ENCODE measurements at places on chromosomes 11 and 22. TPM values are rescaled to one million over a fixed set of nuclear protein-coding genes. Genes with fewer than 3 reads are reported as not detected.

The KDELR3 gene
- 22.1 TPM for total RNA-seq

DNA sequence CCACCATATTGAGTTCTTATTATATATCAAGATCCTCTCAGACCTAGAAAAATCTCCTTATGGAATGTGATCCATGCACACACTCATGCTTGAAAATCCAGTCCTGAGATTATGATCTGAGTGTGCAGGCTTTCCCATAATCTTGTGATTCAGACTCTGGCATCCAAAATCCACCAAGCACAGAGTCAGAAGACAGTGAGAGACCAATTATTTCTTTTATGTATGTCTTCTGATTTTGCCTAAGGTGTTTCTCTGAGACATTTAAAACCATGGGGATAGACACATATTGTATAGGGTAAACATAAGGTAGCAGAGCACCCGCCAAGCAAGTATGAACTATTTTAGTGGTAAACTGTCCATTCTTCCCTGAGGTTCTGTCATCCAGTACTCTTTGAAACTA, 52.0 kb upstream of the MMP13 start:
- peak; percentile 40 for DNase-seq

The OR6T1 gene
- total RNA-seq: not detected

The SCGB2A2 gene
- total RNA-seq: not detected

- no peak for DNase-seq
Measured at GRCh38 chr11:9672288-9672916, 8.5 kb downstream of the SWAP70 start.

GRCh38 chr11:8709002-8709672, 26.5 kb downstream of the RPL27A start:
- DNase-seq: peak; percentile 99

The PATE4 gene
- not detected for total RNA-seq

Measured in fibroblast of the aortic adventitia (primary cell).